SJSA1 (cell line): ENCODE measurements at places on chromosomes 7 and 10. TPM values are rescaled to one million over a fixed set of nuclear protein-coding genes. Genes with fewer than 3 reads are reported as not detected.

BRAT1 gene
- total RNA-seq: 33.3 and 49.2 TPM in 2 replicates

DEPP1 gene
- total RNA-seq: 4.9 and 6.8 TPM in 2 replicates

PRPS1L1 gene
- not detected in 2 replicates for total RNA-seq

VOPP1 gene
- total RNA-seq: 88.2 and 107 TPM in 2 replicates

GRCh38 chr10:86083664-86084175 lies 282.9 kb downstream of the GRID1 start:
- no peaks in the 10 kb centered on the region; the same call in 1 of the 2 replicates for H3K27me3 ChIP-seq
- H3K36me3 ChIP-seq: no peaks in the 10 kb centered on the region
- no peaks in the 10 kb centered on the region for H3K4me1 ChIP-seq
- no peak overlapping the region for H3K27ac ChIP-seq
- DNase-seq: peak; percentile 21
- H3K4me3 ChIP-seq: no peak overlapping the region

- no peaks in the 10 kb centered on the region for H3K4me1 ChIP-seq
- no peak overlapping the region for H3K27ac ChIP-seq
- no peak overlapping the region for H3K4me3 ChIP-seq
- no peak for DNase-seq
These were observed 339.6 kb downstream of the PCLO start for GRCh38 chr7:82823073-82823472.

DNA sequence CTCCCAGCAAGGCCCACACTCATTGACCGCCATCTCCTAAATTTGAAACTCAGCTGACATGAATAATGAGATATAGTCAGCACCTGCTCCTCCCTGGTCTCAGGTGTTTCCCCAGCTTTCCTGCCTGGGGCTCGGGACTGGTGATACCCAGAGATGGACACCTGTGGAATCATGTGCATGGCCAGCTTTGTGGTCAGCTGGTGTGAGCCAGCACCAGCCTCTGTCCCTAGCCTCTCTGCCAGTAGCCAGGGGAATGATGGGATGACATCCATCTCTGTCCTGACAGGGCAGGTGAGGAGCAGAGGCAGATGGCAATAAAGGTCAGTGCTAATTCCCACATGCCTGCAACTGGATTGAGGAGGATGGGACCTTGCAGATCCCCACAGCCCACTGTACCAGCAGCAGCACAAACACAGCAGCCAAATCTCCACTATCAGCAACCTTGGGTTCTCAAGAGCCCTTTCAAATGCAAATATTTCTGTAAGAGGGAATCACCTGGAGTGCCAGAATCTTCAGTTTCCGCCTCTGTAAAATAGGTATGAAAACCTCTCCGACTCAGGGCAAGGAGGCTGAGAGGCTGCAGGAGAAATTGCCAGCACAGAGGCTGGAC lies 329.2 kb upstream of the ZMIZ1 start:
- H3K27ac ChIP-seq: no peak overlapping the region
- H3K27me3 ChIP-seq: no peaks in the 10 kb centered on the region
- H3K4me1 ChIP-seq: peaks cover 15% of the 10 kb centered on the region
- H3K4me3 ChIP-seq: no peak overlapping the region
- DNase-seq: no peak

- no peak overlapping the region for H3K27ac ChIP-seq
- H3K36me3 ChIP-seq: peaks cover 8% of the 10 kb centered on the region; the same call in 1 of the 2 replicates
- H3K4me1 ChIP-seq: 0 out of 2 replicates have a peak, but pooled peaks cover 4% of the 10 kb centered on the region
These were observed 90.9 kb downstream of the TPST1 start for GRCh38 chr7:66296001-66296521.

DNA sequence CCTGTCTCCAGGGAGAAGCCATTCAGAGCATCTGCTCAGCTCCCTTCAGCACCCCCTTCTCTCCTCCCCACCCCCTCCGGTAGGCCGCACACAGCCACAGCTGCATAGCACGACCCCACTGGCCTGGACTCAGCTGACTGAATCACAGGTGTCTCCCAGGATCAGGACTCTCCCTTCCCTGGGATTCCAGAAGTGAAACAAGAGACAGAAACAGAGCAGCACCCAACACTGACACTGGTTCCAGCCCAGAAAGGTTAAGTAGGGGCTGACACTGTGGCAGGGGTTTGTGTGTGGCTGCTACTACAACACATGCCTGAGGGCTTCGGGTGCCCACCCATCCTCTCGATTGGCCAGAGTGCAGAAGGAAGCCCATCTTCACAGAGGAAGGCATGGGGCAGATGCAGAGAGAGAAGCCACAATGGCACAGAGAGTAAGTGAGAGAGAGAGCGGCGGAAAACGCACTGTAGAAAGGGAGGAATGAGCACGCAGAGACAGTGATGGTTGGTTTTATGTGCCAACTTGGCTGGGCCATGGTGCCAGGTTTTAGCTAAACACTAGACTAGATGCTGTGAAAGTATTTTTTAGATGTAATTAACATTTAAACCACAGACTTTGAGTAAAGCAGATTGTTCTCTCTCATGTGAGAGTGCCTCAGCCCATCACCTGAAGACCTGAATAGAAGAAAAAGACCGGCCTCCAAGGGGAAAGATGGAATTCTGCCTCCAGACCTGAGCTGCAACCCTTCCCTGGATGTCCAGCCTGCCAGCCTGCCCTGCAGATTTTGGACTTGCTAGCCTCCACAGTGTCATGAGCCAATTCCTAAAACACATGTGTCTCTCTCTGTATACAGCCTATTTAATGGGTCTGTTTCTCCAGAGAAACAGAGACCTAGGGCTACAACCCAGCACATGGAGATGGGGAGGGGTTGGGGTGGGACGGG lies 107.5 kb downstream of the GRB10 start:
- no peaks in the 10 kb centered on the region for H3K4me1 ChIP-seq
- H3K27ac ChIP-seq: no peak overlapping the region
- no peaks in the 10 kb centered on the region for H3K36me3 ChIP-seq
- no peak overlapping the region for H3K4me3 ChIP-seq
